ENCODE measurements at places on chromosomes 16 and 17.

DNA sequence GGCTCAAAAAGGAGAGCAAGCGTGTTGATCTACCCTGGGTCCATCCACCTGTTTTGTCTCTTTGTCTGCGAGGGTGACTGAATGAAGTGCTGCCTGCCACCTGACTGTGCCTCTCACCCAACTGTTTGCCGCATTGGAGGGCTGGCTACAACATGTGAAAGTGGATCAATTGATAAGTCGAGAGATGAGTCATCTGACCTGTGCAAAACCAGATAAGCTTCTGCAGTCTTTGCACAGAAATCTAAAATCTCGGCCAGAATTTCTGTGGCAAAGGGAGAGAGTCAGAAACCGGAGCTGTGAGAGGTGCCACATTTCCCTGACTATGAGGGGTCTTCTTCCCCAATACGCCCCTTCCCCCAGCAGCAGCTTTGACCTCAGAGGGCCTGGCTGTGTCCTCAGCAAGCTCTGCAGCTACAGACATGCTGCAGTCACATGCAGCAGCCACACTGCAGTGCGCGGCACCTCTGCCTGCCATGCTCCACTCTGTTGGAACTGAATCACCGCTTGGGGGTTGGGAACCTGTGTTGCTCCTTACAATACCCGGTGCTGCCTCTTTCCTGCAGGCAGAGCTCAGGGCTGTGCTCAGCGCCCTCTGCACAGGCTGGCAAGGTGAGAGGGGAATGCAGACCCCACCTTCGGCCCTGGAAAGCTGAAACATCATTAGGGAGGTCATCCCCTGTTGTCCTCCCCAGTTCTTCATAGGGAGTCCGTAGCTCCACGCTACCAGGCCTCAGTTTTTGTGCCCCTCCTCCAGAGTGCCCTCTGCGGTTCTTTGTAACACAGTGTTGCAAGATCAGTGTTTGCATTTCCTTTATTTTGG, 16.2 kb upstream of the HAS3 start:
- peak; percentile 30 for DNase-seq

DNA sequence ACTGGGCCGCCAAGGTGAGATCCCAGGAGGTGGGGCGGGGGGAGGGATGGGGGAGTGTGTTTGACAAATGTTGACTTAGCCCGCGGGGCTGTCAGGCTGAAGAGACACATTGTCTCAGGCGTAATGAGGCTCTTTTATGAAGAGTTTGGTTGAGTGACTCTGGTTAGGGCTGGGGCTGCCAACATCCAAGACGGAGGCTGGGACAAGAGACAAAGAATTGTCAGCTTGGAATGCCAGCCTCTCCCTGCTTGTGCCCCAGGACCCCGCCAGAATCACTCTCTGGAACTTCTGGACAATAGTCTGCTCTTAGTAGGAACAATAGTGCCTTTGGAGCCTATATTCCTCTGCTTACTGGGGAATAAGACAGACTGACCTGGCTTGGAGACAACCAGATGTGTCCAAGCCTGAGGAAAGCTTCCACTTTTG, 24.0 kb downstream of the PCTP start:
- DNase-seq: peak; percentile 18

- peak; percentile 50 for DNase-seq
Observed at GRCh38 chr16:3459401-3460090, 16.1 kb downstream of the NAA60 start.

DNA sequence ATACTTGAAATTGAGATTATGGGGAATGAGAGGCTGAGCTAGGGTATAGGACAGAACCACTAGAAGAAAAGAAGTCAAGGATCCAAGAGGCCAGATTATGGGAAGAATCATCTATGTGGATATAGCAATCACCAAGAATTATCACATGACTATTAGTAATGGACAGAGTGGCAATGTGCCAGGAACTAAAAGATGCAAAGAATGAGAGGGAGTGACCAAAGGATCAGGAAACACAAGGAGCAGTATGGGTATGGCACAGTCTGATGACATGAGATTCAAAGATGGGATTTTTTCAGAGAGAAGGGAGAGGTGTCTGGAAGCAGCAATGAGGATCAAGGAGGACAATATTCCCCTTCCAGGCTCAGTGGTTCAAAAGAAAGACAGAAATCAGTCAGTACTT, 212.2 kb downstream of the AATF start:
- DNase-seq: peak; percentile 65

GRCh38 chr16:82470016-82470415, 156.8 kb upstream of the CDH13 start:
- no peak for DNase-seq

DNA sequence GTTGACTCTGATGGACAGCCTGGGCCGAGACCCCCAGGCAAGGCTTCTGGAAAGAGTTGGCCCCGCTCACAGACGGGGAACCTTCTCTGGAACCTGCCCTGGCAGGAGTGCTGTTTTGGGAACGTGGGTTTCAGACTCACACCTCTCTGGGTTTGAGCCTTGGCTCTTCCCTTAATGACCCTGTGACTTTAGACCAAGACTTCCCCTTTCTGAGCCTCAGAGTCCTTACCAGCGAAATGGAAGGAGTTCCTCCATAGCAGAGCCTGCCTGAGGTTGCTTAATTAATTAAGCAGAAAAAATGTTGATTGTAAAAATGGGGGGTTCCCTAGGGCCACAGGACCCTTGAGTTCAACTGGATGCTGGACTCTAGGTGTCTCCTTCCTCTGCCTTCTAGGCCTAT, 408.2 kb downstream of the SEC14L1 start:
- no peak for DNase-seq

GRCh38 chr17:81419319-81419885, 24.1 kb downstream of the BAHCC1 start:
- peak; percentile 89 for DNase-seq

DNA sequence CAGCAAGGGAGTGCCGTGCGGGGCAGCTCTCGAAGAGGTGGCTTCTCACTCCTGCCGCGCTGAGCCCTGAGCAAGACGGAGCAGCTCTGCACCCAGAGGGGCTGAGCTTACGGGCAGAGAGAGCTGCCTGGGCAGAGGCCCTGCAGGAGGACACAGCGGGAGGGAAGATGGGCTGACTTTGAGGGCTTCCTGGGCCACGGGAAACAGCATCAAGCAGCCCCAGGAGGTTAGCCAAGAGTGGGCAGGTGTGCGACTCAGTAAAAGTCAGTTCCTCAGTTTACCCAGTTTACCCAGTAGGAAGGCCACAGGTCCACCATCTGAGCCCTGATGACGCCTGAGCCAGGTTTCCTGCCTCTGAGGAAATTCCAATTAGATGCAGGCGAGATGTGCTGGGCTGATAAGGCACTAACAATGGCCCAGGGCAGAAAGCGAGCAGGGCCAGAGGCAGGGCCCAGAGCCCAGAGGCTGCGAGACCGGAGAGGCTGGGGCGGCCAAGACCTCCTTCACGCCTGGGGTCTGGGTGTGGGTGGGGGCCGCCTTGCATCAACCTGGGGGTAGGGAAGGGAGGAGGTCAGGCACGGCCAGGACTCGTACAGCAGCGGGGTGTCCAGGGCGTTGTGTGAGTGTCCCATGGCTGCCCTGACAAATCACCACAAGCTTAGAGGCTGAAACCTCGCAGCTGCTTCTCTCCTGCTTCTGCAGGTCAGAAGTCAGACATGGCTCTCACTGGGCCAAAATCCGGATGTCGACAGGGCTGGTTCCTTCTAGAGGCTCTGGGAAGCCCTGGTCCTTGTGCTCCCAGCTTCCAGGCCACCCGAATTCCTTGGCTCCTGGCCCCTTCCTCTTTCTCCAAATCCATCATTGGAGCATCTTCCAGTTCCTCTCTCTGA, 32.0 kb upstream of the CIBAR2 start:
- no peak for DNase-seq

DNA sequence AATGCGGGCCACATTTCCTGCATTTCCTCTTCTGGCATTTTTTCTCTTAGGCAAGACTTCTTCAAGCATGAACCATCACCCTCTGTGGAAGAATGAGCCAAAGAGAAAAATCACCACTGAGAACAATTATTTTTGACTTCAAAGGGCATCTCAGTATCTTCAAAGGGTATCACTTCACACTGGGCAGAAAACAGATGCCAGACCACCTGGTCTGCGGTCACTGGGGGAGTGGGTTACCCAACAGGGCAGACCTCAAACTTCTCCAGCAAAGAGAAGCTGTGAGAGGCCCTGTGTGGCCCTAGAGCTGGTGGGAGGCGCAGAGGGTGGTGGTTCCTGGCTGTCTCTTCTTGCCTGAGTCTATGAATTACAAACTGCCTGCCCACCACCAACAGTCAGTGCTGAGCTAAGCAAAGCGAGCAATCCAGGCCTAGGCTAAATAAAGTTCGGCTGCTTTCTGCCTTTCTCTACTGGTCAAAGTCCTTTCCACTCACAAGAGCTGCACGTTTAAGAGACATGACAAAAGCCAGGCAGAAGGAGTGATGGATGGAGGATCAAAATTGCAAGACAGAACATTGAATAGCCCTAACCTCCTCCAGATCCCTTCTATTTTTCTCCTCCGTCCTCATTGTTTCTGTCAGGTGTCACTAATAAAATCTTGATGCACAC, 602.7 kb upstream of the CDH5 start:
- no peak for DNase-seq

GRCh38 chr17:67531291-67531690, 154.2 kb downstream of the PITPNC1 start:
- no peak for DNase-seq

DNA sequence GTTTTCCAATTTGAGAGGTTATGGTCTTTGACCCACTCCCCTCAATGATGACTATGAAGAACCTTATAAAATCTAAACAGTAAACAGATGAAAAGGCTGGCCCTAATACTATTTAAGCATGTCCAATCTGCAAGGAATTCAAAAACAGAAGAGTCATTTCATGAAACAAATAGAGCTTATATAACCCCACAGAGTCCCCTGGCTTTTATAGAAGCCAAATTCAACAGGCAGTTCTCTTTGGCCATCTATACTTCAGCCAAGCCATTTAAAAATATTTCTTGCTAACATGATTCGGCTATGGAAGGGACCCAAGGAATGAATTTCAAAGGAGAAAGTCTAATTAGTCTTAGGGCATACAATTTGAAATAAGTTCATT, 43.4 kb downstream of the SPOP start:
- no peak for DNase-seq

DNA sequence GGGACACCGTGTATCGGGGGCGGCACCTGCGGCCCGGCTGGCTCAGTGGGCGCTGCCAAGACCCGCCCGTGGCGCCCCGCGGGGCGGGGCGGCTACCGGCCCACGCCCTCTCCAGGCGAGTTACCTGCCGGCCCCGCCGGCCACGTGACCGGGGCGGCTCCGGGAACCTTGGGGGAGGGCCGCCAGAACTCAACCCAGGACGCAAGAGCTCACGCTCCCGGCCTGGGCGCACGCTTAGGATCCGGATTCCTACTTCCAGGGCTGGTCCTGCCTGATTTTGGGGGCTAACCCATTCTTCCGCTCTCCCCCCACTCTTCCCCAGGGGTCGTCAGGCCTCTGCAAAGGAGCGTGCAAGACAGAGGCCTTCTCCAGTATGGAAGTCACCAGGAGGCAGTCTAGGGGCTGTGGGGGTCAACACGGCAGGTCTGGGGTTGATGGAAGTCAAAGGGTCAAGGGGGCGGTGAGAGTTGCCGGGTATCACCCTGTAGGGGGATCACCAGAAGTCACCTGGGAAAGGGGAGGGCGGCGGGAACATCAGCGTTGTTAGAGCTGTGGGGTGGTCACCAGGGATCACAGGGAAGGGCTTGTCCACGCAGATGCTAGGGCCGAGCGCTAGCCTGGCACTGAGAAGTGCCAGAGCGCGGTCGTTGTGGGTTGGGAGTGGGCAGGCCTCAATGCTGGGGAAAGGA, 354 bp upstream of the ESRP2 start:
- DNase-seq: peak; percentile 91

GRCh38 chr17:6474906-6475305, 30.7 kb downstream of the PIMREG start:
- DNase-seq: no peak

- peak; percentile 80 for DNase-seq
Observed at GRCh38 chr16:51524555-51525373, 373.7 kb upstream of the SALL1 start.

DNA sequence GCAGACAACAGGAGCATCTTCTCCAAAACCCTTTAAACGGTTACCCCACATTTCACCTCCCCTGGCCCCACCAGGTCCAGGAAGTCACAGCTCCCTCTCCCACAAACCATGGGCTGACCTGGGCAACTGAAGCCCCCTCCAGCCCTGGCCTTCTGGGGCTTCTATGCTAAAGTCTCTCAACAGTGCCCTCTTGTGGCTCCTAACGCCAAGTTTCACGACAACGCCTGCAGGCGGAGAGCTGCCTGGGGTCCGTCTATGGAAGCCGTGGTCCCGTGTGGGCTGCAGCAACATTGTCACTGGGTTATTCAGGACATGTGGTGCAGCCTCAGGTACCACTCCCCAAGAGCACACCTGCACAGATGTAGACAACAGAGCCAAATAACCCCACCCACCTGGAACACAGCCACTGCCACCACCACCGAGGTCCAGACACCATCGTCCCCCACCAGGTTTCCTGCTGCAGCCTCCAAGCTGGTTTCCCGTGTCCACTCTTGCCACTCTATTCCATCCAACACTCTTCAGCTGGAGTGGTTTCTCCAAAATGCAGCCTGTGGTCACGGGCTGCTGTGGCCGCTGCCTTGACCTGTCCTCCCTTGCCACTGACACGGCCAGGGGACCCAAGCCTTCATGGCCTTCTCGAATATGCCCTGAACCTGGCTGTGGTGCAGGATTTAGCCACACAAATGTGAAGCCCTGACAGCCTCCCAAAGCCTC, 19.1 kb downstream of the C16orf95 start:
- peak; percentile 8 for DNase-seq

- DNase-seq: no peak
Observed at GRCh38 chr17:71740866-71741265, 380.0 kb upstream of the SOX9 start.

DNA sequence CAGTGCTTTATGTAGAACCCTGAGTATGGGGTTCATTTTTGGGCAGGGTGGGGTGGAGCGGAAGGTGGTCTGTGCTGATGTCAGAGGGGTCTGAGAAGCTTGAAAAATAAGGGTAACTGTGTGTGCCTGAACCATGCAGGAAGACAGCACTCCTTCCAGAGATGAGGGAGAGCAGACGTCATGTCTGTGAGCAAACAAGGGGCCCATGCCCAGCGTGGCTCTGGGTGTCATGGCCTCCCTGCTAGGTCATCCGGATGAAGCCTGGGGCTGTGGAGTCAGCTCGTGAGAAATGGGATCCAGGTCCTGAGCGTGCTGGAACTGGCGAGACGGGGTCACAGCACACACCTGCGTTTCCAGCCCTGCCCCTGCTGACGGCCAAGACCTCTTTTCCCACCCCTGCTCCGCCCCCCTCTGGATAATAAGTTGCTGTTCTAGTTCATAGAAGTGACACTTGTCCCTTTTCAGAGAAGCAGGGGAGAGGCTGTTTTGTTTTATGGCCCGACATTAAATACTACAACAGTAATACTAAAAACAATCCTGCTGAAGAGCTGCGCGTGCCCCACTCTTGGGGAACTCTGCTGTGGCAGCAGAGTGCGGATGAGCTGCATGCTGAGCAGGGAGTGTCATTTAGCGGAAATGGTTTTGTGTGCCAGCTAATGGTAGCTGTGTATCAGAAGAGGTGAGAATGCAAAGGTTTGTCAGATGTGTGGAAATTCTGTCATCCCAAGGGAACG, 92.6 kb downstream of the RPTOR start:
- DNase-seq: no peak

- DNase-seq: no peak
Observed at GRCh38 chr17:61968757-61969156, 41.0 kb upstream of the INTS2 start.
